GM06990 (cell line): ENCODE measurements at places on chromosomes 6 and 20.

GRCh38 chr20:63700199-63701050, 4.0 kb downstream of the TNFRSF6B start:
- DNase-seq: no peak

- no peak for DNase-seq
Observed at GRCh38 chr6:83518816-83519480, 6.6 kb downstream of the PRSS35 start.

DNA sequence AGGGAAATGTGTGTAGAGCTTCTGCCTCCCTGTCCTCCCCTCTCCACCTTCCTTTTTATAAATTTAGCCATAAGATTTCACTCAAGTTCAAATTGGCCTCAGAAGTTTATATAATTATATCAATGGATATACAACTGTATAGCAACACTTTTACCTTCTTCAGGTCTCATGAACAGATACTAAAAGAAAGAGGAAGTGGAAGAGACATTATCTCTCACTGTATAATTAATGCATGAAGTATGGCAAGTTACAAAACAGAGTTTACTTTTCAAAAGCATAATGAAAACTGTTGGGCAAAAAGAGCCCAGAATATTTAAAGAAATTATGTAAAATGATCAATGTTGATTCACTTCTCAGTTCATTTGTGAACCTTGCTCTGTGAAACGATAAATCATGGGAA, 99.7 kb downstream of the PDE7B start:
- DNase-seq: no peak

DNA sequence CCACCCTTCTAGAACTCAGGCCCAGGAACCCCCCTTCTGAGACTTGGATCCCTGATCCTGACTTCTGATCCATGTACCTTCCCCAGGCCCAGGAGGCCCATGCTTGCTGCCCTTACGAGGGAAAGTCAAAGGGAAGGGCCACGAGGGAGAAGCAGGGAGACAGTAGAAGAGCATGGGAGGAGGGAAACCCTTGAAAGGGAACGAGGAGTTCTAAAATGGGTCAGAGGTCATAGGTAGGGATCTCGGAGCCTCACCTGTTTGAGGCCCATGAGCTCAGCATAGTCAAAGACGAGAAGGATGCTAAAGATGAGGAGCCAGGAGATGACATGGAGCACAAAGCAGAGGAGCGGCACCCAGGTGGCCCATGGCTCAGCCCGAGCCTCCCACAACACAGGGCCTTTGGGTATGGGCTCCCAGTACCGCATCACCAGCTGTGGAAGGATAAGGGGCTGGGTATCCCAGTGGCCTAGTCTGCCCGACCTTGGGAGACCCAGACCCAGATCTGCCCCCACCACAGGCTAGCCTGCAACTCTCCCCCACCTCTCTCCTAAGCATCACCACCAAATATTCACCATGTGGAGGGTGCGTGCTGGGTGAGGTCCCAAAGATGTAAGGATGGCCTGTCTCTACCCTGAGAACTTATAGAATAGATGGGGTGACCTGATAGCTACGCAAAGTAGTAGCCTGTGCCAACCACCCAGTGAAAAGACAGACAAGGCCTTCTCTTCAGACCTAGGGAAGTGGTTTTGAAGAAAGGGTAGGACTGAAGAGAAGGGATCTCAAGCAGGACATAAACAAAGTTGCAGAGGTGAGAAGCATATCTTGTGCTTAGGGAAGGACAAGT, 1.5 kb downstream of the NRM start:
- no peak for DNase-seq

GRCh38 chr20:17967521-17968365, 851 bp downstream of the SNX5 start:
- no peak for DNase-seq

- no peak for DNase-seq
Observed at GRCh38 chr6:29627755-29628418, 5.1 kb downstream of the GABBR1 start.

DNA sequence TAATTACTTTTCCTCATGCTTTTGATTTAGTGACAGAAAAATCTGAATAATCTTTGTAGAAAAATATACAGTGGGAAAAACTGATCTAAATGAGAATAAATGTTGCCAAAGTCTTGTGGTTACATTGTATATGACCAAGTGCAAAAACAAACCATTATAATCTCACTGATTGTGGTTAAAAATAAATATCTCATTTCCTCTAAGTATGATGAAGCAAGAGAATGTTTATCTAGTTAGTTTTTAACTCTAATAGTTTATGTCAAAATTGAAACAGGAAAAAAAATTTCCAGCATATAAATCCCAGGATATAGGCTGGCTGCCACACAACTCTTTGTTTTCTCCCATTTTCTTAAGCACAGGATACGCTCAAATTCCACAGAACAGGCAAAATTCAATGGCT, 392.7 kb upstream of the ID4 start:
- DNase-seq: no peak

- no peak for DNase-seq
Observed at GRCh38 chr6:145626857-145627256, 108.5 kb downstream of the EPM2A start.

- no peak for DNase-seq
Observed at GRCh38 chr6:170049641-170050561, 241.0 kb downstream of the DLL1 start.
